ENCODE measurements at places on chromosomes 1 and 21. TPM values are rescaled to one million over a fixed set of nuclear protein-coding genes. Genes with fewer than 3 reads are reported as not detected.

Gene NFASC
- polyA plus RNA-seq, result 1.5 TPM

Gene CLCA1
- 0.34 TPM for polyA plus RNA-seq

Gene PLA2G5
- 0.28 TPM for polyA plus RNA-seq

Gene KIRREL1
- 37.3 TPM for polyA plus RNA-seq

Gene CYP4A22
- not detected for polyA plus RNA-seq

Gene DNASE2B
- polyA plus RNA-seq, result 0.15 TPM

Gene CAPN9
- 0.56 TPM for polyA plus RNA-seq

Gene ZNF684
- polyA plus RNA-seq, result 3.3 TPM

Gene SLC1A7
- polyA plus RNA-seq, result 0.41 TPM

Gene KCNE1
- 0.56 TPM for polyA plus RNA-seq

Gene TNNI3K
- polyA plus RNA-seq, result 1.2 TPM

Gene PYCR2
- 35.0 TPM for polyA plus RNA-seq

Gene FCRL4
- polyA plus RNA-seq, result not detected

Gene LRRC8B
- polyA plus RNA-seq, result 4.7 TPM

Gene SPAG17
- polyA plus RNA-seq, result 1.6 TPM

Gene ADORA3
- 0.78 TPM for polyA plus RNA-seq

Gene PLCH2
- 3.4 TPM for polyA plus RNA-seq

Gene KRTAP19-3
- polyA plus RNA-seq, result not detected

Gene USH2A
- polyA plus RNA-seq, result 0.09 TPM

Gene PWP2
- 2.7 TPM for polyA plus RNA-seq

Gene TSTD1
- 24.7 TPM for polyA plus RNA-seq

Gene CD2
- polyA plus RNA-seq, result 0.20 TPM

Gene CCDC17
- 2.0 TPM for polyA plus RNA-seq

Gene ESPN
- 3.7 TPM for polyA plus RNA-seq

Gene FMO1
- 6.0 TPM for polyA plus RNA-seq

Gene VANGL1
- polyA plus RNA-seq, result 10.2 TPM

Gene SYT14
- polyA plus RNA-seq, result 1.3 TPM

Gene IL19
- not detected for polyA plus RNA-seq

Gene WNT9A
- polyA plus RNA-seq, result 7.2 TPM

Gene OR6K2
- polyA plus RNA-seq, result not detected

Gene ACP6
- polyA plus RNA-seq, result 10.3 TPM

Gene OR2L5
- polyA plus RNA-seq, result not detected

Gene DMBX1
- not detected for polyA plus RNA-seq

Gene SUSD4
- polyA plus RNA-seq, result 2.8 TPM
